Activated T-cell treated with anti-CD3 and anti-CD28 coated beads for 24 hours (primary cell): ENCODE measurements at places on chromosomes 2 and 18.

DNA sequence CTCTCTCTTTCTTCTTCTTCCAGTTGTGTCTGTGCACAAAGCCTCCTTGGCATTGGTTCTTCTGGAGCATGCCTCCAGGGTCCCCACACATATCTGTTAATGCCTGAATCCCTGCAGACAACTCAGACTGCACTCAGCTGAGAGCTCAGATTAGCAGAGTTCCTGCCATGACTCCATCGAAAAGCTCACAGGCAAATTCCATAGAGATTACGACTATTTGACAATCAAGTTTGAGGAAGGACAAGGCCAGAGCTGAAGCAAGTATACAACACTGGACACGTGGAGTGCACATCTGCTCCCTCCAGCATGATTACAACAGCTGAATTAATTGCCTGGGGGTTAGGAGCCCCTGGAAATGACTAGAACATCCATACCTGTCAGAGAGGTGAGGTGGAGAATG is 190.7 kb downstream of the INSIG2 start:
- DNase-seq: no peak

GRCh38 chr2:118493213-118493612 is 354.2 kb downstream of the EN1 start:
- no peak for DNase-seq

DNA sequence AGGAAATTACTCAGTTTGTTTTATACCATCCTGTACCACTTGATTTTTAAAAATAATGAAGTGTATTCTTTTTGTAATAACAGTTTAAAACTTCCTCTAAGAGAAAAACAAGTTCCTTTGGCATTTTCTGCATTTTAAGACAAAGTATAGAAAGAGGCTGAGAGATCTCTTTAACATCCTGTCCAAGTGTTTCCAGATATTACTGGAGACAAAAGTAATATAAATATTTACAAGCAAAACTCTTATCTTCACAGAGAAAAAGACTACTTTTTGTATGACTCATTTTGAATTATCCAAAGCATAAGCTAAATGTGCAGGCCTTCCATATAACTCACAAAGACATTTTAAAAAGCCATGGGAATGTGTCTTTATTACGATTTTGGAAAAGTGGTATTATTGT is 221.1 kb downstream of the RDH14 start:
- no peak for DNase-seq

- DNase-seq: no peak
These were observed 10.2 kb downstream of the NAGK start for GRCh38 chr2:71078624-71079023.

DNA sequence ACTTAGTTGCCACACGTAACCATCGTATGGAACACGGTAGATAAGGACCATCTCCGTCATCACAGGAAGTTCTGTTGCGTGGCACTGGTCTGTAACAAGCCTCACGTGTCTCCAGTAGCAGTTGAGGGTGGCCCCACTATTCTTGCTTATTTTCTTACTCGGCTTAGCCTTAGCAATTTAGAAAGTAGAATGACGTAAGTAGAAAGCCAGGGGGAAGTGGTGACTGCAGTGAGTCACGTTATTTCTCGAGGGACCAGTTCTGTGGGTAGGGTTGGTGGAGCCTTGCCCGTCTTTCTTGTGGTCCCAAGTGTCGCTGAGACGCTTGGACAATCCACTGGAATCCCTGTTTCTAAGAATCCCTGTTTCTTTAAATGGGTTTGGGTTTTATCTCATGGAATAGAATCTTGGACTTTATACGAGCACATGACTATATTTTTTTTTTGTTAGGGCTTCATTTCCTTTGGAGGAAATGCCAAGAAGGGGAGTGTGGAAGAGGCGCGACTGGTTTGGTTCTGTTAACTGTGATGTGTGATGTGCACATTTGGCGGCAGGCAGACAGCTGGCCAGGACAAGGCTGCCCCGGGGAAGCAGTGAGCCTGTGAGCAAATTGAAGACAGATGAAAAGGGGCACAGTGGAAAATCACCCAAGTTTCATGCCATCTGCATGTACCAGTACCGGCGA is 96.2 kb downstream of the CABLES1 start:
- DNase-seq: peak; percentile 68

GRCh38 chr2:62293490-62294271 is 97.8 kb downstream of the B3GNT2 start:
- DNase-seq: no peak

DNA sequence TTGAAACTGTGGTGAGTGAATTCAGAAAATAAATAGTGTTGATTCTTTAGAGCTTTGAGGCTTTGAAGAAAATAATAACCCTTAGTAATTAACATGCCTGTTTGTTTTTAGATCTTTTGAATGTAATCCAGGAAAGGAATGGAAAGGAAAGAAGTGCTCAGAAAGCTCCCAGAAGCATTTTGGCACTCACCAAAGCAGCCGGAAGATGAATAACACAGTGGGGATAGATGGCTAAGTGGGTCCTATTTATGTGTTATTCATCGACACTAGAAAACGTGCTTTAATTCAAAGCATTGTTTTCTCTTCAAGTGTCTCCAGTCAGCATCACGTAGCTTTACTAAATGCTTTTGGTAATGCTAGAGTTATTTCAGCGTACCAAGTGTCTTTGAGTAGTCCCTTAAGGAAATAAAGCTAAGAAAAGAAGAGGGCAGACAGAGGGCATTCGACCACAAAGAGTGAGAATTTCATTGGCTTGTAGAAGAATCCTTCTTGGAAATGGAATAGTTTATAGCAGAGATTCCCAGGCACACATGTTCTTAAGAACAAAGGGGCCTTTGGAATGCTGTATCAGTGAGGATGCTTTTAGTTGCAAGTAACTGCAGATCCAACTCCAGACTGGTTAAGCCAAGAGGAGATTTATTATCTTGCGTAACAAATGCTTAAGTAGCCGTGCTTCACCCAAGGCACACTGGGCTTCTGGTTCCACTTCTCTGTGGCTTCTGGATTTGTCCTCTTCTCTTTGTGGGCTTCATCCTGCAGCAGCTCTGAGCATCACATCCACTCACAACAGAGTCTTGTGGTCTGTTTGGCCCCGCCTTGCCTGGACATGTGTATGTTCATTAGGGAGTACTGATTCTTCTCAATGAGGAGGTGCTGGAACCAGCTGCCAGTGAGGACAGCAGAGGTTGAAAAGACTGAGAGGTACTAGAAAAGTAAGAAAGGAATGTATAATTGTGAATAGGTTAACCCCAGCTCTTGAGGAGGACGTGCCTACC is 63.6 kb upstream of the LTBP1 start:
- no peak for DNase-seq

DNA sequence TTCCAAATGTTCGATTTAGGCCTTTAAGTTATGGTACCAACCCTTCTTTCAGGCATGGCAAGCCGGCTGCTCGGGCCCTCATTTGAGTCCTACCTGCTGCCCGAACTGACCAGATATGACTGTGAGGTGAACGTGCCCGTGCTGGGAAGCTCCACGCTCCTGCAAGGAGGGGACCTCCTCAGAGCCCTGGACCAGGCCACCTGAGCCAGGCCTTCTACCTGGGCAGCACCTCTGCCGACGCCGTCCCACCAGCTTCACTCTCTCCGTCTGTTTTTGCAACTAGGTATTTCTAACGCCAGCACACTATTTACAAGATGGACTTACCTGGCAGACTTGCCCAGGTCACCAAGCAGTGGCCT is 87.2 kb downstream of the EPAS1 start:
- no peak for DNase-seq

DNA sequence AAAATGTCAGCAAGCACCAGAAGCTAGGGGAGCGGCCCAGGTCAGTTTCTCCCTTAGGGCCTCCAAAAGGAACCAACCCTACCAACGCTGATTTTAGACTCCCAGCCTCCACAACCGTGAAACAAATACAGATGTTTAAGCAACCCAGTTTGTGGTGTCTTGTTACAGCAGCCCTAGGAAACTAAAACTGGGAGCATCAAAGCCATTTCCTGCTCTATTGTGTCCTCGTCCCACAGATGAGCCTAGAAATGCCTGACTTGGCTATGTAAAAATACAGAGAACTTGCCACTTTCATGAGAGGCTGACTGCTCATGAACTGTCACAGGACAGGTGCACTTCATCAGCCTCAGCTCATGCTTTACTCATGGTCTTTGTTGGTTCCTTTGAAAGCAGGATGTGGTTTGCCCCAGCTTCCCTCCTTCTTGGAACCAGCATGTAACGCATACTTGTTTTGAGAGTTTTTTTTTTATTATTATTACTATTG is 97.6 kb upstream of the SLC39A10 start:
- DNase-seq: peak; percentile 67

- DNase-seq: no peak
These were observed 28.5 kb downstream of the MAP4K3 start for GRCh38 chr2:39408351-39409136.

DNA sequence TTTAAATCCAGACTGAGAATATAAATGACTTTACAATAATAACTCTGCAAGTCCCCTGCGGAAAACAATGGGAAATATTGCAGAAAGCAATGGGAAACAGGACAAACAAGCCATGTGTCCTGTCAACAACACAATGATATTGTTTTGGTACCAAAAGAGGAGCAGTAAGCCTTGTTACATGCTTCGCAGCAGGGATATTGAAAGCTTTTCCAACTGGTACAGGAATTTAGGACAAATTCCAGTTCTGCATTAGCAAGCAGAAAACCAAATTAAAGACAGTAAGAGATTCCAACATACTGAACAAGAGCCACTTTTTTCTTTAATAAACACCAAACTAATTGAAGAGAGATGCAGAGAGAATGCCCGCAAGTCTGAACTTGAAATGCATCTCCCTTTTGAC is 30.0 kb downstream of the FRZB start:
- no peak for DNase-seq

GRCh38 chr2:20645301-20645701 is 5.6 kb downstream of the HS1BP3 start:
- no peak for DNase-seq

DNA sequence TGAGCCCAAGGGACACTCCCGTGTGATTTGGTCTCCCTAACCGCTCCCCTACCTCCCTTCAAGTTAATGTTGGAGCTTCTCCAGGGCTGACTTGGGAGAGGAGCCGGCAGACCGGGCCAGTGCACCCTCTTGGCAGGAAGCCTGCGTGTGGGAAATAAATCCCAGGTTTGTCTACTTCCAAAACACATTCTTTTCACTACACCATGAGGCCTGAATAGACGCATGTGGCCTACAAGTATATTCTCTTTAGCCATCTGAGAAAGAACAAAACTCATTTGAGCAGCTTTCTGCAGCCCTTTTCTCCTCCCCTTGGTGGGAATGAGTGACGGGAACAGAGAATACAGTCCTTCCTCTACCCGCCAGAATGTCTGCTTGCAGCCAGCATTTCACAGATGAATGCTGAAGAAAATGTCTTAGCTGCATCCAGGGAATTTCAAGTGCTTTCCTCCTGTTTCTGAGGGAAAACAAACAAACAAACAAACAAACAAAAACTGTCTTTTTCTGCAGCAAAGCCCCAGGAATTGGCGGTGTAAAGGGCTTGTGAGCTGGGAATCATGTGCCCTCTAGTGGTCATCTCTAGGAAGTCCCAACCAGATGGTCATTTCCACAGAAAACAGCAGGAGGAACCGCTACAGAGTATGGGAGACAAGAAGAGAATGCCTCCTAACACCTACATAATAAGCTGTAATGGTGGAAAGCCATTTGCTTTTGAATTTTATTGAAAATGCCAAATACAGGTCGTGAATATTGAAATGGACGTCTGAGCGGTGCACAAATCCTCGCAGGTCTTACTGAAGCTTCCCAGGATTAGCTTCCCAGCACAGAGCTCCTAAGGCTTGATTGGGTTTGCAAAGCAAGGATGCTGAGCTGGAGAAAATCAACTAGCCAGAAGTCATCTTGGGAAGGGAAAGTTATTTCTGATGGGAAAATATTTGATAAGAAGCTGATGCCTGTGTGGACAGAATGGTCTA is 41.2 kb upstream of the DAPL1 start:
- peak; percentile 4 for DNase-seq

DNA sequence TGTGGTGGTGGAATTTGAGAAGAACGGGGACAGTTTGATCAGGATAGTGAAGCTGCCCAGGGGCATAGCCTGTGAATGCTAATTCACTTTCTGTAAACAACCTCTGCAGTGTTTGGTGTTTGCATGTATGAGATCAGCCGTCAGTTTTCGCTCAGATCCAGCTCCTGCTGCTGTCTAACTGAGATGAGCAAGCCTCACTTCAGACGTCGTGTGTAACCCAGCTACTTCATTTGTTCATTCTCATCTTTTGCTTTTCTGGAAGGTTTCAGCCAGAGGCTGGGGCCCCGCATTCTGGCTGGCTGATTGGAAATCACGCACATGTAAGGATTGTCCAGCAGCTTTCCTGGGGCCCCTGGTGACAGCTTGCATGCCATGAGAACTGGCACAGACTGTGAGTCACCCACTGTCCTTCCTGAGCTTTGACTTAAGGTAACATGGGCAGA is 48.9 kb downstream of the LDLRAD4 start:
- DNase-seq: no peak
